Activated CD4-positive, alpha-beta T cell treated with anti-CD3 and anti-CD28 coated beads for 24 hours (primary cell): ENCODE measurements at places on chromosomes 6 and 20.

DNA sequence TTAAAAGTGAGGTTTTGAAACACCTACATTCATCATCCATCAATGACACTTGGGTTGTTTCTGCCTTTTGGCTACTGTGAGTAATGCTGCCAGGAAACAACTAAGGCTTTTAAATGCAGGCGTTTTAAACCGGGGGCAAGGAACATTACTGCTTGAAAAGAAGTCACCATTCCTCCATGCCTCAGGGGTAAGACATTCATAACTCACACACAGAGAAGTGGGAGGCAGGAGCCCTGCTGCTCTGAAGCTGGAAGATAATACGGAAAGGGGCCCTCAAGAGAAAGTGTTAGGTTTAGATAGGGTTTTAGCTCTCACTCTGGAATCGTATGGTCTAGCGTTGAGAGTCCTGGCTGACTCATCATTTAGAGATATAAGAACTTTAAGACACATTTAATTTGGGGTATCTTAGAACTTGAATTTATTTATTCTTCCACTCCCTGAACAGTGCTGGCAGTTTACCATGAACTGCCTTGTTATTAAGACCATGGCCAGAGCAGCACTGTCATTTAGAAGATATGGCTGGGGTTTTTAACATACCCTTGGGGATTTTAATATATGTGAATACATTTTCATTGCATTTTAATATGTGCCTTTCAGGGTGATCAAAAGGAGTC, 1.8 kb downstream of the TUBB1 start:
- no peak for DNase-seq

- DNase-seq = no peak
Observed at GRCh38 chr6:68012822-68013221, 622.3 kb upstream of the ADGRB3 start.

- DNase-seq = no peak
Observed at GRCh38 chr20:58883241-58883691, 30.8 kb downstream of the GNAS start.

DNA sequence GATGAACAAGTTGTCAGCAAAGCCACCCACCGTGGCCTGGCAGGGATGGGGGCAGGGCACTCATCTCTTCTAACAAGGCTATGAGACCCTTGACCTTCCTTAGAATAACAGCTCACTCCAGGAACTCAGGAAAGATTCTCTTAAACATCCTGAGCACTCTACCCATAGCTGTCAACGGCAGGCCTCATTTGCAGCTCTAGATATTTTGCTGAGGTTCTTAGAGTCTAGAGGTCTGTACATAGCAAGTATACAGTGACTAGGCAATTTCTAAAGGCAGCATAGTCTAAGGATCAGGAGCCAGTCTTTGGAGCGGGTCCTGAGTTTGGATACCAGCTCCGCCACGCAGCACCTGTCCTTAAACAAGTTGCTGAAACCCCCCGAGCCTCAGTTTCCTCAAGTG, 11.7 kb downstream of the TRERF1 start:
- DNase-seq = no peak
